ENCODE measurements at places on chromosomes 6 and 20.

GRCh38 chr6:12037798-12038197, 25.7 kb downstream of the HIVEP1 start:
- no peak for DNase-seq

- DNase-seq, result no peak
These were observed 5.8 kb upstream of the KCNG1 start for GRCh38 chr20:51028616-51029212.

- no peak for DNase-seq
These were observed 75.5 kb downstream of the LAMA4 start for GRCh38 chr6:112178846-112179245.

- peak; percentile 6 for DNase-seq
These were observed 317.7 kb upstream of the ADGRB3 start for GRCh38 chr6:68317366-68317765.

DNA sequence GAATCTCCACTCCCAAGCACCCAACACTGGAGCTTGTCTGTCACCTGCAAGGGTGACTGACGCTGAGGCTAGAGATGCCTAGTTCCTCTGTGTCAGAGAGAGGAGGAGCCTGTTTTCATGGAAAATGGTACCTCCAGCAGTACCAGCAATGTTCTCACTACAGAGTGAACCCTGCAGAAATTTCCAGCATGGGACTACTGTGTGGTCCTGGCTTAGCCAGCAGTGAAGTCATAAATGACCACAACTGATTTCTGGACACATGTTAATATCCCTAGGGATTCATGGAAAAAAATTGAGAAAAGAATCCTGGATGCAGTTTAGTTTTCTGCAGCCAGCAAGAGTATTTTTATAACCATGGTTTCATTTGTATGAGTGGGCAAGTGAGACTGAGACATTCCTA, 468.1 kb downstream of the CD83 start:
- DNase-seq, result no peak

DNA sequence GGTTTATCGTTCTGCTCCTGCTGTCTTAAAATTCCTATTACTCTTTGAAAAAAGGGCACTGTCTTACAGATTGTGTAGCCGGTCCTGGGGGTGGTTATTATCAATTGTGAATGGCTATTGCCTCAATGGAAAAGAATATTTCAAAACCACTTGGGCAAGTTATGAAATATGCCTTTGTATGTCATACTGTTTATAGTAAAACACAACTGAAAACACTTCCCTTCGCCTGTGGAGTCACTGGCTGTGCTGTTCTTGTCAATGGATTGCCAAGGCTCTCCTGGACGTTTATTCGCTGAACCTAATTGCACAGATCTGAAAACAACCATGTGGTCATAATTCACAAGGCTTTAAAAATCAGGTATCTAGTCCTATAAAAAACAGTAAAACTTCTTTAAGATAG, 47.8 kb upstream of the TAGAP start:
- peak; percentile 15 for DNase-seq

- DNase-seq, result no peak
These were observed 38.4 kb upstream of the HLA-G start for GRCh38 chr6:29789176-29789575.

GRCh38 chr20:31861135-31861384, 9.3 kb downstream of the DUSP15 start:
- DNase-seq, result no peak

- DNase-seq, result no peak
These were observed 22.0 kb downstream of the FIG4 start for GRCh38 chr6:109713097-109713496.

- DNase-seq, result peak; percentile 7
These were observed 48.4 kb upstream of the IYD start for GRCh38 chr6:150320442-150320841.

GRCh38 chr20:7094438-7094997, 327.0 kb downstream of the BMP2 start:
- DNase-seq, result peak; percentile 16

GRCh38 chr20:22545045-22545444, 39.3 kb downstream of the FOXA2 start:
- no peak for DNase-seq

GRCh38 chr6:70479236-70479635, 65.9 kb downstream of the FAM135A start:
- DNase-seq, result peak; percentile 61

Data from fibroblast of pulmonary artery (primary cell).